IPS-NIHi11 (cell line): ENCODE measurements at places on chromosomes 4 and X.

GRCh38 chr4:128379860-128380259 is 92.2 kb upstream of the PGRMC2 start:
- DNase-seq: peak; percentile 60

DNA sequence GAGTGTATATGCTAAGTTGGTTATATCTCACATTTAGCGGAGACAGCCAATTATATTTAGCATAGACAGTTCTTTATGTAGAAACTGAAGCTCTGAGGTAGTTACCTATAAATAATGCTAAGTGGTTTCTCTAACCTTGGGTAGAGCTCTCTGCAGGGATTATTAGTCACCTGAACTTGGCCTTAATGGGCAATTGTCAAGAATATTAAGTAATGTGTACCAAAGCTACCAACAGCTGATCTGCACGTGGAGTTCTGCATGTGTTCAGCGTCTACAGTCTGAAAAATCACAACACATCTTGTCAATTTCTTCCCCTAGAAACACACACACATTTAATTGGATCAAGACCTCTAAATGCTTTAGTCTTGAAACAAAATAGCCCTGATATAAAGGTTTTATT is 740.6 kb upstream of the FAM241A start:
- DNase-seq: no peak

GRCh38 chr4:5812506-5813229 is 80.2 kb downstream of the CRMP1 start:
- DNase-seq: peak; percentile 76

GRCh38 chrX:39112143-39112542 is 310.9 kb downstream of the MID1IP1 start:
- DNase-seq: no peak

DNA sequence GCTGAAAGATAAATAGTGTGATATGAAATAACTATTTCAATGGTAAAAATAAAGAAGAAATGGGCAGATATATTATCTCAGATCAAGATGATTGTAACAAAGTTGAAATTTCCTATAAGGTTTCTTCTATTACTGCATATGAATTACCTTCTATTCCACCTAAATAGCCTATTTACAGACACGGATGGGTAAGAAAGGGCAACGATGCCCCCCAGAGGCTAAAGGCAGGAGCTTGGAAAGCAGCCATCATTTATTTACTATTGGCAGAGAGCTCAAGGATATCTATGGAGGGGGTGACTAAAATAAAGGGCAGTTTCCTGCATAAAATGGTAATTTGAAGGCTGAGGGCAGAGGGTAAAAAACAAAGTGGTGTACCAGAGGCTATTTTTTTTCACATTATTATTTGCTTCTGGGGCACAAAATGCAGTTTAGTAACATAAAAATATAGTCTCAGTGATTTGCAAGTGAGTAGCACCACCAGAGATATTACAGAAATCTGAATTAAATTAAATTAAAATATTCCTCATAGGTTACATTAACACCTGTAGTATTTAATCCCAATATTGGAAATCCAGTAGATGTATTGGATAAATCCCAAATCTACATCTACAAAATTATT is 123.1 kb downstream of the BTC start:
- DNase-seq: peak; percentile 64

DNA sequence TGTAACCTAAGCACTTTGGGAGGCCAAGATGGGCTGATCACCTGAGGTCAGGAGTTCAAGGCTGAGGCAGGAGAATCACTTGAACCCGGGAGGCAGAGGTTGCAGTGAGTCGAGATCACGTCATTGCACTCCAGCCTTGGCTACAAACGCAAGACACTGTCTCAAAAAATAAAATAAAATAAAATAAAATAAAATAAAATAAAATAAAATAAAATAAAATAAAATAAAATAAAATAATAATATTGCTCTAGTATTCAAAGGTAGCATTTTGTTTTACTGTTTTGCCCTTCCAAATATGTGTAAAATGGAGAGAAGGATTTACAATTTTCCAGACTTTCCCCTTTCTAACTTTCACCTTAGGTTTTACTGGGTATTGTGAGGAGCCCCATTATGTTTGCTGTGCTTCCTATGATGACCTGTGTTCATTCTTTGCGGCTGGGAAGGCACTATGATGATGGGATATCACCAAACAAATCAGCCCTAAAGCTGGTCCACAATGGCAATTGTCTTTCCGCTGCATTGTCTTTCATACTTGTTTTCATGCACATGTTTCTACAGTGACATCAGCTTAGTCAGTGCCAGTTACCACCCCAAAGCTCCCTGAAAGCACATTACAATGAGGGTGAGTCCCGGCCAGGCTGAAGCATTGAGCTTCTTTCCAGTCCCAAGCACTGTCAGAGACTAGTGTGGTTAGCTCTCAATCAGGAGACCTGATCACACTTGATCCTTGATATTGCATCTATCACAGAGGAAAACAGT is 50.8 kb downstream of the DTHD1 start:
- DNase-seq: no peak

GRCh38 chr4:56783986-56784385 is 37.5 kb downstream of the SPINK2 start:
- no peak for DNase-seq

DNA sequence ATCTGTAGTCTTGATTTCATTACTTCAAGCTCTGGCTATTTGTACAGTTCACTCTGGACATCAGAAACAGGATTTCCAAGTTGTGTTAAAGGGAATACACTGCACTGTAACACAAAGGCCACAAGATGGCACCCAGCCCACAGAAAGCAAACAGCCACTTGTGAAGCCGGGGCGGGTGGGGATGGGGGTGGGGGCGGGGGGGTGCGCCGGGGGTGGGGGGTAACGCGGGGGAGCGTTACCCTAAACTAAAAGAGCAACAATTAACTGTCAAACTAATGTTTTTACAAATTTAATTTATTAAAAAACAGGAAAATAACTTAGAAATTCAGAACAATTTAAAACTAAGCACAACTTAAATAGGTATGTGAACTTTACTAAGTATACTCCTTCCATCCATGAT is 27.3 kb downstream of the PRDX4 start:
- peak; percentile 43 for DNase-seq

GRCh38 chr4:96912716-96913115 is 1072.8 kb downstream of the PDHA2 start:
- DNase-seq: no peak

DNA sequence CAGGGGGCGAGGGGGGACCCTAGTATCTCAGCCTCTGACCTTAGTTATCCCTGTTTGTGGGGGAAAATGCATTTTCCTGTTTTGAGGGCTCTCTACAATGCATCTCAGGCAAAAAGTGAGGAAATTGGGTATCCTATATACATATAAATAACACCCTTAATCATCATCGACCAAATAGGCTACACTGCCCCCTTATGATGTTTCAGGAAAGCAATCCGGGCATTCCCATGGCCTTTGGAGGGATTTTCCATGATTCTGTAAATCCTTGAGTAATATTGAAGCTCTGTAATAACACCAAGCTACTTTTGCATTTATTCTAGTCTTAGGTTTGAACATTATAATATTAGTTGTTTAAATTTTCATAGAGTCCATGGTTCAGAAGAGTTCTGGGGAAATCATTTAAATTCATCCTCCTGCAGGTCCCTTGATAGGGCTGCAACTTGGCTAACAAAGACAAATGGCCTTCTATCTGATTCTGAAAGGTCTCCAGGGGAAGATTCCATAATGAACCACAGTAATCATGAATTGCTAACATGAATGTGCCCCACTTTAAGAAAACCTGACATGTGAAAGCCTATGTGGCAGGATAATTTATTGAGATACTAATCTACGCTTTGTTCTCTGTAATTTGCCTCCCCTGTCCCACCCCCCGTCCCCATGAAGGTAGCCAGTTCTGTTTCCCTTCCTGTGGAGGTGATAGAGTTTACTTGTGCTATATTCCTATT is 91.5 kb upstream of the SCOC start:
- no peak for DNase-seq
